ENCODE measurements at places on chromosomes 4 and X.

- no peak for DNase-seq
These were observed 2.8 kb upstream of the TIFA start for GRCh38 chr4:112288455-112288854.

DNA sequence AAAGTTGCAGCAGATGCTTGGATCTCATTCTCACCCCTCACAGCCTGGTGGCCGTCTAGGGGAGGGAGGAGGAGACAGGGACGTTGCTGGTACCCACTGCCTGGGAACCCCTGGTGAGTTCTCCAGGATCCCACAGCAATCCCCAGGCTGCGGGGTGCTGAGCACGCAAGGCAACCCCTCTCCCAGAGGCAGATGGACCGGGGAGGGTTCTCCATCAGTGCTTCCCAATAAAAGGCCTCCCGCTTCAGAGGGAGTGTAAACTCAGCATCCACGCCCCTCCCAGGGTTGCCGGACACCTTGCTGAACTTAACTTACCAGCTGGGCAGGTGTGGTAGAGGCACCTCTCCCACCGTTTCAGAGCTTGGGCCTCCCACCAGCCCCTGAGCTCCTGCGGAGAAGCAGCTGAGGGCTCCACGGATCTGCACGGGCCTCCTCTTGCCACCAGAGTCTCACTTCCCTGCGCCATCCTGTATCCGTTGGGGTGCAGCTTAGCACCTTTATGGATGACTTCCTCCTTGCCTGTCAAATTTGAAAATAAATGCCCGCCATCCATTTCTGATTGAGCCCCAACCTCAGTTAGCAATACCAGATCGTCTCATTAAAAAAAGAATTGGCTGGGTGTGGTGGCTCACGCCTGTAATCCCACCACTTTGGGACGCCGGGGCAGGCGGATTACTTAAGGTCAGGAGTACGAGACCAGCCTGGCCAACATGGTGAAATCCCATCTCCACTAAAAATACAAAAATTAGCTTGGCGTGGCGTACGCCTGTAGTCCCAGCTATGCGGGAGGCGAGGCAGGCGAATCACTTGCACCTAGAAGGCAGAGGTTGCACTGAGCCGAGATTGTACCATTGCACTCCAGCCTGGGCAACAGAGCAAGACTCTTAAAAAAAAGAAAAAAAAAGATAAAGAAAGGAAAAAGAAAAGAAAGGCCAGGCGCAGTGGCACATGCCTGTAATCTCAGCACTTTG is 14.8 kb upstream of the TBC1D14 start:
- DNase-seq, result no peak

DNA sequence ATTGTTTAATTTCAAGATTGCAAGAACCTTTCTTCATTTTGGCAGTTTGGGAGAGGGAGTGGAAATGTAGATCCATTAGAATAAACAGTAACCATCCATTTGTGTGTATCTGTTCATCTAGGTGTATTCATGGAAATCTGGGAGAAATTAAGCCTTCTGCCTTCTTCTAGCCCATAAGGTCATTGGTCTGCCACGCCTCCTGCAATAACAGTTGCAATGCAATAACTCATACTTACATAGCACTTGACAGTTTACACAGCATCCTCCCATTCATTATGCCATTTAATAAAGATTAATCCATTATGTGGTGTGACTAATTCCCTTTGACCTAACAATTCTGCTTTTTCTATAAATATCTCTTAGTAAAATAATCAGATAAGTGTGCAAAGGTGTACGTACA is 42.6 kb downstream of the SHROOM4 start:
- DNase-seq, result no peak

GRCh38 chr4:31199644-31200043 is 479.5 kb downstream of the PCDH7 start:
- DNase-seq, result no peak

DNA sequence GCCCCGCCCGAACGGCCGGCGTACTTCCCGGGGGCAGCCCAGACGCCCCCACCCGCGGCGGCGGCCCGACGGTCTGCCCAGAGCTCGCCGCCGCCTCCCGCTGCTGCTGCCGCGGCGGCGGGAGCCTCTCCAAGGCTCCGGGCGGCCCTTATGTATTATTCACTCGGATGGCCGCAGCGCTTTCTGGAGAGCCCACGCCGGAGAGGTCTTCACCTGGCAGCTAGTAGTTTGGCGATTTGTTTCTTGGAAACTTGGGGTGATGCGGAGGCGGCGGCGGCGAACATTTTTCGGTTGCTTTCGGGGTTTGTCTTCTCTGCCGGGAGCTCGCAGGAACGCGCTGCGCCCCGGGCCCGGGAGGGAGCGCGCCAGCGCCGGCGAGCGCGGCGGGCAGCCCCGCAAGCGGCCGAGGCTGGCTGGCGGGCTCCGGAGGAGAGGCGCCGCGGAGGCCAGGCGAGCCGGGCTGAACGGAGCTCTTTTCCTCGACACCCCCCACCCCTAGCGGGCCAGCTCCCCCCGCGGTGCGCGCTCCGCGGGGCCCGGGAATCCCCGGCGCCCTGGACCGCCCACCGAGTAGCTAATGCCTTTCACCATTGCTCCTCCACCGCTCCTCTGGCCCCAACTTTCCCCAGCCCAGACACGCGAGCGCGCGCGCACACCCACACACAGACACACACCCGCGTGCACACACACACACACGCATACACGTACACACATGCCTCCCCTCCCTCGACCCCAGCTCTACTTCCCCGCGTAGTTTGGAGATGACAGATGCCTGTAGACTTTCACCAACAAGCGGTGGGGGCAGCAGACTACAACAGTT is 113.5 kb downstream of the DHX15 start:
- DNase-seq, result peak; percentile 55

GRCh38 chrX:69289046-69289792 is 124.0 kb upstream of the PJA1 start:
- peak; percentile 45 for DNase-seq

- peak; percentile 39 for DNase-seq
These were observed 5.3 kb downstream of the ASB11 start for GRCh38 chrX:15310117-15310516.

DNA sequence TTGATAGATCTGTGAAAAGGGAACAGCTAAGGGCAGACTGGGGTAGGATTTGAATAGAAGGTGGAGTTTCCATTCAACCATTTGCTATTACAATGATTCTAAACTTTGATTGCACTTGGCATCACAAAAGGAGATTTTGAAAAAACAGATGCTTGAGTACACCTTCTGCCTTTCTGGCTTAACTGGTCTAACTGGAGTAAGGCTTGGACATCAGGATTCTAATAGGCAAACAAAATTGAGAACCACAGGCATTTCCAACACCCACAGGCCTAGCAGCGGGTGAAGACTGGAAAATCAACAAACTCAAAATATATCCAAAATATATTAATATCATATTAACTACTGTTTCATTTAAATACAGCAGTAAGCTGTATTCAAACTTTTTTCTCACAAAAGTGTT is 1.9 kb upstream of the VEGFC start:
- DNase-seq, result no peak

DNA sequence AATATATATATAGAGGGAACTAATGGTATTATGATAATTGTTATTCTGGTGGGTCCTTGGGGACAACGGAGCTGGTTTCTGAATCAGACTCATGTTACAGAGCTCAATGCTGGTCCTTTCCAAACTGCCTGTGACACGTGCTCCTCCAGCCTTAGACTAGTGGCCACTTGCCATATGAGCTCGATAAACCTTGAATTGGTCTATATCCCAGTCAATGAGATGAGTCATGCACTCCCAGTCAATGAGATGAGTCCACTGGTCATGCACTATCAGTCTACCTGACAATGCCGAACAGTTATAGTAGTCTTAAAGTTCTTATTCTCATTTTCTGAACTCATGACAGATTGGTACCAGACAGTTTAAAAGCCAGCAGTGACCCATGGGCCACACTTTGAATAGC is 325.2 kb downstream of the LDB2 start:
- peak; percentile 38 for DNase-seq

DNA sequence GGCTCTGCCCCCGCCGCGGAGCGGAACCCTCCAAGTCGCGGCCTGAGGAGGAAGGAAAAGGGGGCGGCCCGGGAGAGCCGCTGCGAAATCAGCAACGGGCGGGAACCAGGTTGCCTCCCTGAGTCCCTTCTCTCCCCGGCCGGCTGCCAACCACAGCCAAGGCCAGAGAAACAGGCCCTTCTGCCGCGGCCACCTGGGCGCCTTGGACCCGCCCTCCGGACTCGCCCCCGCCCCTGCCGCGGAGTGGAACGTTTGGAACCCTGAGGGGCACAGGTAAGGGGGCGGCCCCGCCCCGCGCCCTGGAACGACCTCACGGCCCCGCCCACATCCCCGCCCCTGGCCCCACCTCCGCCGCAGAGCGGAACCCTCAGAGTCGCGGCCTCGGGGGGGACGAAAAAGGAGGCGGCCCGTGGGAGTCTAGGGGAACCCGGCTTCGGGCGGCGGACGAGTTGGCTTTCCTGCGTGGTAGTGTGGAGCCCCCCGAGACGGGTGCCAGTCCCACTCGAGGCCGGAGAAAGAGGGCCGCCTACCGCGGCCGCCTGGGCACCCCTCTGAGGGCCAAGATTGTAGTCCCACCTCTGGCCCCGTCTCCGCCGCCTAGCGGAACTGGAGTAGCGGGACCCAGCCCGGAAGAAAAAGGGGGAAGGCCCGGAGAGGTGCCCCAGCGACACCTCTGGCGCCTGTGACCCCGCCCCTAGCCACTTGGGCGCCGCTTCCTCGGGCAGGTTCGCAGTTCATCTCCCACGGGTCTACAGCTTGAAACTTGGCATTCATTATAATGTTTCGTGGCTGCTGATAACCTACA is 669 bp upstream of the PHKA2 start:
- DNase-seq, result peak; percentile 77

DNA sequence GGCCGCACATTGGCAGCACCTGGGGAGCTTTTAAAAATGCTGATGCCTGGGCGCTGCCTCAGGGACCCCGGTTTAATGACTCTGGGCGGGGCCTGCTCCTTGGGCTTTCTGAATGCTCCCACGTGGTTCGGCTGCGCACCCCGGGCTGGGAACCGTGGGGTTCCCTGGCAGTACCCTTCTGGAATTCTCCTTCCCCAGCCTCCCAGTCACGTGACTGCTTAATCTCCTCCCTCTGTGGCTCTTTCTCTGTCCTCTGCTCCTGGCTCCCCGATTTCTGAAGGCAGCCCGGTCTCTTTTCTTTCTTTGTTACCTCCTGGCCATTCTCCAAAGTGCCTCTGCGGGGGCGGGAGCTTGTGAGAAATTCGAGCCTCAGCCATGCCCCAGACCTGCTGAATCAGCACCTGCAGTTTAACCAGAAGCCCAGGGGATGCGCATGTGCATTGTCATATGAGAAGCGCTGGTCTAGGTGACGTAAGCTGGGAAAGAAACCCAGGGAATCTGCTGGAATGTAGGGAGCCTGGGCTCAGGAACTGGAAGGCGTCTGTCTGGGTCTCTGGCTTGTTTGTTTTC is 16.6 kb downstream of the CLCN4 start:
- peak; percentile 92 for DNase-seq

DNA sequence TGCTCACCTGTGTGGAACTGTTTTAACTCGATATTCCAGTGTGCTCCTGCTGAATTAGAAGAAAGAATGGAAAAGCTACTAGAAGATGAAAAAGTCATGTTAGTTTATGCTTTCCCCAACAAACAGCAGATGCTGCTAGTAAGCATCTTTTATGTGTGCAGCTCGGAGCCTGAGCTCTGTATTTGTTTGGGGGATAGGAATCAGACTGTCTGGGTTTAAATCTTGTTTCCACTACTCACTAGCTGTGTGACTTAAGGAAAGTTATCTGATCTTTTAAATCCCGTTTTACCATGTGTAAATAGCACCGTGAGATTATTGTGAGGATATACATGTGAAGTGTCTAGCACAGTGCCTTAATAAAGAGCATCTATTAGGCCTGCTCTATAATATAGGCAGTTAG is 24.0 kb upstream of the SPARCL1 start:
- DNase-seq, result no peak

DNA sequence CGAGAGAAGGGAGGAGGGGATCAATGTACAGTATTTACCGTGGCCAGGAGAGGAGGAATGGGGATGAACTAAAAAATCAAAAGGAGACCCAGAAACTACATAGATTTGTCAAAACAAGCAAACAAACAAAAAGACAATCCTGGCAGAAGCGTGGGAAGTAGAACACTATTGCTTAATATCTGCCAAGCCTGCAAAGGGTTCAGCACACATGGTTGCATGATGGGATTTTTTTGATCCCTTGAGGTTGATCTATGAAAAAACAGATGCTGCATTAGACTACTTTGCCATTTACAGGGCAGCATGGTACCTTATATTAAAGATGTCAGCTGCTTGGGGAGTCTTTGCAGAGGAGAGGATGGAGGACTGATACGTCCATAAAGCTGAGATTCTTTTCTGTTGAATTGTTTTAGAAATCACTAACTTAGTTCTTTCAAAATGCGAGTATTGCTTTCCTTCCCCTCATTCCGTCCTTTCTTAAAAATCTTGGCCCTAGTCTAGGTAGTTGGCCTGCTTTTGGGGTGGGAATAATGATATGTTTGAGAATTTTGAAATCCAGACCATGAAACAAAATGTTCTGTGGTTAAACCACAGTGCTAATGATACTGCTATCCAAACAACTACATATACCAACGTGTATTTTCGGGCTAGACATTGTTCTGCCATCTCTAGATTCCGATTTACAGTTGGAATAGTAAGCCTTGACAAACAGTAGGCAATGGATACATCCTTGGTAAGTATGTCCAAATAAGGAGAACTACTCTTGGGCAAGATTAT is 39.6 kb upstream of the TMEM150C start:
- DNase-seq, result no peak

GRCh38 chr4:102420563-102421398 is 75.5 kb upstream of the SLC39A8 start:
- peak; percentile 28 for DNase-seq

- DNase-seq, result no peak
These were observed 55.0 kb upstream of the RASGEF1B start for GRCh38 chr4:81526706-81527105.

DNA sequence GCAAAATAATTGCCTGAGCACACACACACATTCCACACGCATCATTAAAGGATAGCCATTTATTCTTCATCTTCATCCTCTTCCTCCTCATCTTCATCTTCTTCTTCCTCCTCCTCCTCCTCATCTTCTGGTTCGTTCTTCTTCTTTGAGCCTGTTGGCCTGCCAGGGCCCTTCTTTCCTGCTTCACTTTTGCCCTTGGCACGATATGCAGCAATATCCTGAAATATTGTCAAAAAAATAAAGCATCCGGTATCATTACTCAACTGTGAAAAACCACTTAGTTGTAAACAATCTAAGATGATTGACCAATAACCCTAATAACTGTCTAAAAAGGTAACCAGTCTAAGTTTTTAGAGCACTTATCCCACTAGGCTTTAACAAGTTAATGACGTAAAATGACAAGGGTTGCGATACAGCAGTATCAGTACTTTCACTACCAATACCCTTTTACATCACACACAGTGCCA is 2.1 kb downstream of the HMGB2 start:
- no peak for DNase-seq

- no peak for DNase-seq
These were observed 181.8 kb upstream of the MAOA start for GRCh38 chrX:43474321-43474720.

DNA sequence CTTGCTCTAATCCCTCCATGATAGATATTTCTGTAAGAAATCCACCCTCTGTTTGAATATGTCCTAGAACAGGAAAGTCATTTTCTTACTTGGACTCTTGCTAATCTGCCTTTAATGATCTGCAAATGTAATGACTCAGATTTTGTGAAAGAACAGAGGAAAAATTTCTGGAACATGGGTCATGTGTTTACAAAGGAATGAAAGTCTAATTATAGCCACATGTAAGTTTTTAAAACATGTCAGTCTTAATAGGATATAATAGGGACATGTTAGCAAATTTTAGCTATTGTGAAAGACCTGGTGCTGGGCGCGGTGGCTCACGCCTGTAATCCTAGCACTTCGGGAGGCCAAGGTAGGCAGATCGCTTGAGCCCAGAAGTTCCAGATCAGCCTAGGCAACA is 47.6 kb downstream of the GRK4 start:
- peak; percentile 85 for DNase-seq

GRCh38 chrX:47568656-47569295 is 7.8 kb downstream of the ARAF start:
- DNase-seq, result no peak

All from fibroblast of skin of right quadriceps (primary cell).